ENCODE measurements at places on chromosomes 13 and 19. TPM values are rescaled to one million over a fixed set of nuclear protein-coding genes. Genes with fewer than 3 reads are reported as not detected.

The ZNF525 gene
- 2.3 TPM for total RNA-seq

The FGF9 gene
- not detected for total RNA-seq

The CYP2S1 gene
- 12.5 TPM for total RNA-seq

The TEX29 gene
- not detected for total RNA-seq

The SIGLEC6 gene
- total RNA-seq = 7.1 TPM

The ZNF14 gene
- 6.3 TPM for total RNA-seq

The HCST gene
- total RNA-seq = not detected

The ZNF155 gene
- 7.1 TPM for total RNA-seq

The IQCN gene
- total RNA-seq = 1.4 TPM

The SPACA6 gene
- 2.8 TPM for total RNA-seq

GRCh38 chr19:52778811-52779210, 7.8 kb downstream of the ZNF600 start:
- no peak overlapping the region for H3K4me3 ChIP-seq
- no peaks in the 10 kb centered on the region for H3K4me1 ChIP-seq
- no peaks in the 10 kb centered on the region for H3K36me3 ChIP-seq

DNA sequence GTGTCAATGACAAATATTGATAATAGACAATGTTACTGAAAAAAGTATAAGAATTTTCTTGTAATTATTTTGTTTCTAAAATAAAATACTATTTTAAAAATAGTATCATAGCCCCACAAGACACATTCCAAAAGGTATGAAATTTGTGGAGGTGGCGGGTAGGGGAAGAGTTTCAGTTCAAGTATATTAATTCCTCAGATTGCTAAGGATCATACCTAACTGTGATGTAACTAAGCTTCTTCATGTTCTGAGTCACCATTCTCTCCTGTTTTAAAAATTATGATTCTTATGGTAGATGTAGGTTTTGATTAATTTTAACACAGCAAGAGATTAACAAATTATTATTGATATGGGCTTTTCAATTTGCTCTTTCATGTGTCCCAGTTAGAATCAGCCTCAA, 61.3 kb downstream of the MYO16 start:
- H3K27me3 ChIP-seq = no peaks in the 10 kb centered on the region
- H3K4me3 ChIP-seq = no peak overlapping the region
- DNase-seq = no peak
- no peaks in the 10 kb centered on the region for H3K36me3 ChIP-seq
- no peak overlapping the region for H3K27ac ChIP-seq

- H3K4me3 ChIP-seq = peak within 1 kb of the TSS; percentile 65
- peak within 1 kb of the TSS; percentile 81 for H3K27ac ChIP-seq
- DNase-seq = no peak
- peaks cover 32% of the 10 kb centered on the region for H3K4me1 ChIP-seq
These were observed at the start of gene UHRF1 for GRCh38 chr19:4909156-4909896. UHRF1 (plus strand) TSS chr19:4909501; CDS start chr19:4910886, 1,385 bp downstream.

GRCh38 chr13:40273253-40274025, 393.0 kb downstream of the FOXO1 start:
- no peaks in the 10 kb centered on the region for H3K36me3 ChIP-seq
- no peaks in the 10 kb centered on the region for H3K27me3 ChIP-seq
- H3K27ac ChIP-seq = peak overlapping the region; percentile 80

- H3K4me3 ChIP-seq = no peak overlapping the region
- H3K27ac ChIP-seq = no peak overlapping the region
- no peaks in the 10 kb centered on the region for H3K27me3 ChIP-seq
- no peak for DNase-seq
- H3K4me1 ChIP-seq = no peaks in the 10 kb centered on the region
These were observed 11.9 kb upstream of the GGACT start for GRCh38 chr13:100600461-100600860.

DNA sequence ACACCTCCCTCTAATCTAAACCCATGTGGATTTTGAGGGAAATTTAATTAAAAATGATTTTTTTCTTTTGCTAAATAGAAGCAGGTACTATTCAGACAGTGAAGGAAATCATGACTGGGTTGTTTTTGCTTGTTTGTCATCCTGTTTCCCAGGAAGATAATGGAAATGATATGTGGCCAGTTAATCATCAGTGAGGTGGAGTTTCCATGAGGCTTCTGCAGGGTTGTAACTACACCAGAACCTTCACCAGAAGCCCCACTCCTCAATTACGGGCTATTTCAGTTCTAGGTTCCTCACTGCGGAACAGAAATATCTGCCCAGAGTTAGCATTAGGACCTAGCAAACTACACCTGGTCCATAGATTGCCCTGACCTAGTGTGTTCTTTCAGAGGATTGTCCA, 394.0 kb downstream of the DLEU7 start:
- H3K4me3 ChIP-seq = no peak overlapping the region
- no peaks in the 10 kb centered on the region for H3K27me3 ChIP-seq

DNA sequence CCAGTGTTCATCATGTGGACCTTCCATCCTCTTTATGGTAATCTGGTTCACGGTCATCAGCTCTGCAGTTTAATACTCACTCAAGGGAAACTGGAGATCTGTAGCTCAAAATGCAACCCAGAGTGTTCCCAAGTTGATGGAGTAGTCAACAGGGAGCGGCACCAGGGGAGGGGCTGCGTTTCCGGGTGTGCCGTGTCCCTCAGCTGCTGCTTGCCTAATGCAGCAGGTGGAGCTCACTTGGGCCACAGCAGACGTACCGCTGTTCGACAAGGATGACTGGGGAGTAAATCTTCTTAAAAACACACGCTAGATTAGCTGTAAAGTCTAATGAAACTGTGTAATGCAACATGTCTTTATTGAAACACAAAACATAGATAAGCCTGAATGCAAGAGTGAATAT, 81.1 kb downstream of the TNFSF13B start:
- DNase-seq = no peak
- no peak overlapping the region for H3K4me3 ChIP-seq
- H3K36me3 ChIP-seq = no peaks in the 10 kb centered on the region
- H3K27ac ChIP-seq = no peak overlapping the region

GRCh38 chr19:1389033-1389940, 5.6 kb downstream of the NDUFS7 start:
- H3K36me3 ChIP-seq = peaks cover 40% of the 10 kb centered on the region
- no peak overlapping the region for H3K4me3 ChIP-seq
- DNase-seq = no peak
- H3K27me3 ChIP-seq = no peaks in the 10 kb centered on the region
- peaks cover 53% of the 10 kb centered on the region for H3K4me1 ChIP-seq
- no peak overlapping the region for H3K27ac ChIP-seq

GRCh38 chr19:33750587-33751435, 45.9 kb upstream of the KCTD15 start:
- no peak overlapping the region for H3K4me3 ChIP-seq
- no peaks in the 10 kb centered on the region for H3K4me1 ChIP-seq
- no peak for DNase-seq
- no peaks in the 10 kb centered on the region for H3K27me3 ChIP-seq
- no peaks in the 10 kb centered on the region for H3K36me3 ChIP-seq
- no peak overlapping the region for H3K27ac ChIP-seq

DNA sequence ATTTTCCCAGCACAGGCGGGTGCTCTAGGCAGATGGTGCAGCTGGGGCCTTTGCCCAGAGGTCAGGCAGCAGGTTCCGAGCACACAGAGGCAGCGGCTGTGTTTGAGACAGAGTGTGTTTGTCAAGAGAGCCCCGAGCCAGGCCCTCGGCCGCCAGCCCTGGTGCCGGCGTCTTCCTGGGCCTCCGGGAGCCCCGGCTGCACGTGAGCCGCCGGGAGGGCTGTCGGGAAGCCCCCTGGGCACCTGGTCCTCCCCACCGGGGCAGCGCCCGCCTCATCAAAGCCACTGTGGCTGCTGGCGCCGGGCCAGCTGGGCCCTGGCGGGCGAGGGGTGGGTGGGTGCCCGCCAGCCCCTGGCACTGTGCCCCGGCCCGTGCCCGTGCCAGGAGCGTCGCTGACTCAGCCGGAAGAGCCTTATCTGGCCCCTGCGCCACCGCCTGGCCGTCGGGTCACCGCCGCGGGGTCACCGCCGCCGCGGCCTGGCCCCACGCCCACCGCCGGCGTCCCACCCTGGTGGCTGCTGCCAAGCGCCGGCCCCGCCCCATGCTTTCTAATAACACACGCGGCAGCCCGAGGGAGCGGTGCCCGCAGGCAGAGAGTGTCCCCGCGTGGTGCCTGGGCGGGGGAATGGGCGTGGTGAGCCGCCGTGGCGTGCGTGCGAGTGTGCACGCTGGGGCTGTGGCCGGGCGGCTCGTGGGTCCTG, 14.9 kb downstream of the ARID3A start:
- H3K4me1 ChIP-seq = peaks cover 51% of the 10 kb centered on the region
- H3K4me3 ChIP-seq = peak overlapping the region; percentile 63
- H3K36me3 ChIP-seq = peaks cover 15% of the 10 kb centered on the region
- H3K27me3 ChIP-seq = no peaks in the 10 kb centered on the region

DNA sequence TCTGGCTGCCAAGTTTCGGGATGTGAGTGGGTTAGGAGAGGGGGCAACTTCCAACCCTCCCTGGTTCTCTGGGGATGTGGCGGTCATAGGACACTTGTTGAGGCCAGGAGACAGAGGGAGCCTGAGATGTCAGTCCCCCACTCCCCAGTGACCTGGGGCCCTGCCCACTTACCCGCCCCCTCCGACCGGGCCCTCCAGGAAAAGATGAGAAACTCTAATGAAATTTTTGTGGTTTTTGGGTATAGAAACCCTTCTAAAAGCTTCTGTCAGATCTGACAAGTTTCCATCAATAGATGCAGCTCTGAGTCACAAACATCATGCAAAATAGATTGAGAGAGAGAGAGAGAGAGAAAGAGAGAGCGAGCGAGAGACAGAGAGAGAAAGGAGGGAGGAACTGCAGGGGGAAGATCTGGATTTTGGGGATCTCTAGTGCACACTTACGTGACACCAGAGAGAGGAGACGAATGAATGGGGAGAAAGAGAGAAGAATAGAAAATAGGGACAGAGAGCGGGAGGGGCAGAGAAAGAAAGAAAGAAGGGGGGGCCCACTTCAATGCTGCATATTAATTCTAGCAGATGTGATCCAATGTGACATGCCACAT, 94.0 kb downstream of the PTPRS start:
- H3K36me3 ChIP-seq = peaks cover 73% of the 10 kb centered on the region
- H3K4me3 ChIP-seq = no peak overlapping the region
- H3K27ac ChIP-seq = no peak overlapping the region
- no peak for DNase-seq
- peaks cover 21% of the 10 kb centered on the region for H3K4me1 ChIP-seq

DNA sequence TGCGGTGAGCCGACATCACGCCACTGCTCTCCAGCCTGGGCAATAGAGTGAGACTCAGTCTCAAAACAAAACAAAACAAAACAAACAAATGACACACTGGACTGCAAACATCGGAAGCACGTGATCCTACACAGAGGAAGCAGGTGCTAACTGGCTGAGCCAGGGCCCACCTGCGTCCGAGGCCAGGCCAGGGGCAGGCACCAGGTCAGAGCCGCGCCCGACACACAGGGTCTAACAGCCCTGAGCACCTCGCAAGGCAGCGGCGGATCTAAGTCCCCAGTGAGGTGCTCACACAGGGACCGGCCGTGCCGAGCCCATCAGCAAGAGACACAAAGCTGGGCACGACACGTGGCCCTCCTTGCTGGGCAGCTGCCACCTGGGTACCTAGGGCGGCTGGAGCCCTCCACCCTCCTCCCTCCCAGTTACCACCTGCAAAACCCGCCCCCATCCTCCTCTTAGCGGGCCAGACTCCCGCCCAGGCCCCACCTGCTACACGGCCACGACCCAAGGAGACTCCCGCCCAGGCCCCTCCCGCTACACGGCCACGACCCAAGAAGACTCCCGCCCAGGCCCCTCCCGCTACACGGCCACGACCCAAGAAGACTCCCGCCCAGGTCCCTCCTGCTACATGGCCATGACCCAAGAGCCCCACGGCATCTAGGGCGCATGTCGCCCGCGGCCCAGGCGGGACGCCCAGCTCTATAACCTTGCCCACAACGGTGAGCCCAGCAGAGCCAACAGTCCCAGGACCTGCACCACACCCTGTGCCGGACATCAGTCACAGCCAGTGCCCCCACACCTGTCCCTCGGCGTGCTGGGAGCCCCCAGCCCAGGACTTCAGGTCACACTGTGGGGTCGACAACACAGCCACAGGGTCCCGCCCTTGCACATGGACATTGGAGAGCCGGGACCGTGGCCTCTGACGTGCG, 15.6 kb downstream of the AP3D1 start:
- no peaks in the 10 kb centered on the region for H3K27me3 ChIP-seq
- no peak overlapping the region for H3K4me3 ChIP-seq
- H3K27ac ChIP-seq = no peak overlapping the region
- peaks cover 29% of the 10 kb centered on the region for H3K36me3 ChIP-seq
- no peaks in the 10 kb centered on the region for H3K4me1 ChIP-seq

DNA sequence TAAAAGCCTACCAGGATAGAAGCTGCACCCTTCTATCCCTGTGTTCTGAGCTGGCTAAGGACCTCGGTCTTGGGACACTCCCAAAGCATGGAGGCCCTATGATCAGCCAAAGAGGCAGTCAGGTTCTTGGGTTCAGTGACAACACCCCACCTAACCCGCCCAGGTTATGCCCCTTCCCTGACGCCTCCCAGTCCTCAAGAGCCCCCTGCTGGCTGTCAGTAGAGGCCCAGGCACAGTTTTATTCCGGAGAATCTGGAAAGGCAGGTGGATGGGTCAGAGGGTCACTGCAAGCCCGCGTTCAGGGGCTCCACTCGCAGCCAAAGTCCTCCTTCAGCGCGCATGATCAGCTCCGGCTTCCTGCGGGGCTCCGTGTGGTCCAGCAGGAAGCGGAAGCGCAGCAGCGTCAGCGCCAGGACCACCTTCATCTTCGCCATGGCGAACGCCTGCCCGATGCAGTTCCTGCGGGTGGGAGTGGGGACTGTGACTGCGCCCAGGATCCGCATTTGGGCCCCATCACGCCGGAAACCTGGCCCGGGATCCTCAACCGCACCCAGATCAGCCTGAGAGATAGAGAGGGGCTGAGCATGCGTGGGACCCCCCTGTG, 22.3 kb downstream of the OR10H3 start:
- H3K36me3 ChIP-seq = no peaks in the 10 kb centered on the region
- DNase-seq = no peak
- no peaks in the 10 kb centered on the region for H3K4me1 ChIP-seq
- H3K27me3 ChIP-seq = no peaks in the 10 kb centered on the region
- H3K27ac ChIP-seq = no peak overlapping the region

GRCh38 chr13:49495783-49496762, at the start of gene PHF11:
PHF11 (plus strand) TSS chr13:49495953; CDS start chr13:49496002, 49 bp downstream.
- H3K36me3 ChIP-seq = peaks cover 2% of the 10 kb centered on the region
- peak; percentile 20 for DNase-seq
- peak within 1 kb of the TSS; percentile 86 for H3K27ac ChIP-seq
- H3K27me3 ChIP-seq = no peaks in the 10 kb centered on the region
- H3K4me1 ChIP-seq = peaks cover 52% of the 10 kb centered on the region

DNA sequence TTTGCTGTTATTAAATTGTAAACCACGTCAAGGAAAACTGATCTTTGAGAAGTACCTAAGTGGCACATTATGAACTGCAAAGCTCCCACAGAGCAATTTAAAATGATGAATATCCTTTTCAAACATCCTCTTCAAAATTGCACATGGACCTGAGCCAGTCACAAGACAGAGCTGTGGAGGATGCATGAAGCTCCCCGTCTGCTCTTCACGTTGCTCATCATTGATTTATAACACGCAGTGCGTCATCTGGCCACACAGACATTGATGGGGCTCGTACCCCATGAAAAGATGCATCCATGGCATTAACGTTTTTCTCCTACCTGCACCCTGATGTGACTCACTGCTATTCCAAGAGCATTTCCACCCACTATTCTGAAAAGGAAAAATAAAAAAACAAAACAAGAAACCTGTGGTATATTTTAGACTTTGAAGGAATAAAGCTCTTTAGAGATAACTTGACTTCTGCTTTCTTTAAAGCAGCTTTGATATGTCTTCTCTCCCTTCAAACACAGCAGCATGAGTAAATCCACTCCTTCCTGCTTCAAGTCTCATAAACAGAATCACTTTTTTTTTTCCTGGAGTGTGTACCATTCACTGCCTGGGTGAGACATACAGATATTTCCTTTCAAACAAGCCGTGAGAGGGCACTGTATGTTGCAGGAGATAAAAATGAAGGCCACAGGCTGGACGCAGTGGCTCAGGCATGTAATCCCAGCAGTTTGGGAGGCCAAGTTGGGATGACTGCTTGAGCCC, 7.2 kb upstream of the SERTM1 start:
- no peaks in the 10 kb centered on the region for H3K36me3 ChIP-seq
- H3K27ac ChIP-seq = no peak overlapping the region
- peaks cover 1% of the 10 kb centered on the region for H3K27me3 ChIP-seq
- no peak for DNase-seq

Data from esophagus squamous epithelium (tissue), 5 donors.